ENCODE measurements at places on chromosomes 1 and 21.

GRCh38 chr1:78687914-78688313 lies 38.3 kb downstream of the IFI44 start:
- no peak for DNase-seq

- peak; percentile 90 for DNase-seq
Observed at GRCh38 chr1:9593492-9594465, 5.1 kb downstream of the TMEM201 start.

DNA sequence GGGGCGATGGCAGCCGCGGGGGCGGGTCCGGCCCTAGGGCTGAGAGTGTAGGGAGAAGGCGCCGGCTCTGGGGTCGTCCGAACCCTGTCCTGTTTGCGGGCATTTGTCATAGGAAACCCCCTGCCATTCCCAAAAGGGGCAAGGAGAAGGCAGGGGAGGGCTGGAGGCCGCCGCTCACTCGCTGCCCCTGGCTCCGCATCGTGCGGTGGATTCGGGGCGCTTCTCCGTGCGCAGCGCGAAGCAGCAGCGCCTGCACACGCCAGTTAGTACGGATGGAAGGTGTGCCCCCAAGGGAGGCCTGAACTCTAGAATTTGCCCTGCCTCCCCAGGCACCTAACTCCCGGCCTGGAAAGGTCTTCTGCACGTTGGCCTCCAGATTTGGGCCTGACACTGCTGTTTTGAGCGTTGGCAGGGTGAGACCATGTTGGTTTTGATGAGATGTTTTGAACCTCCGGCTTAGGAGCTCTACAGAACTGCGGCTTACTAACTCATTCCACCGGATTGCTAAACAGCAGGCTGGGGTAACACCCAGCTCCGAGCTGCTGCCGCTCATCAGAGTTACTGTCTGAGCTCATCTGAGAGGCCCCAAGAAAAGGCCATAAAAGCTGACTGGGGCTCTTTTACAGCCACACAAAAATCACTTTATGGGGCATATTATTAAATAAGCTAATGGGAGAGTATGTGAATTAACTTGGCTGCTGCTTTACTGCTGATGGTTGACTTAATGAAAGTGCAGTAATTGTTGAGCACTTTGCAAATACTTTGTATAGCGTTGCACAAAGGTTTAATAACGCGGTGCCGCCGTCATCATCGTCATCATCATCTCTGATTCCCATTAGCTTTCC lies 987 bp downstream of the GPR137B start:
- DNase-seq: peak; percentile 2

- DNase-seq: no peak
Observed at GRCh38 chr1:35215346-35215745, 22.4 kb upstream of the SFPQ start.

- no peak for DNase-seq
Observed at GRCh38 chr1:48084826-48085225, 87.6 kb upstream of the TRABD2B start.

DNA sequence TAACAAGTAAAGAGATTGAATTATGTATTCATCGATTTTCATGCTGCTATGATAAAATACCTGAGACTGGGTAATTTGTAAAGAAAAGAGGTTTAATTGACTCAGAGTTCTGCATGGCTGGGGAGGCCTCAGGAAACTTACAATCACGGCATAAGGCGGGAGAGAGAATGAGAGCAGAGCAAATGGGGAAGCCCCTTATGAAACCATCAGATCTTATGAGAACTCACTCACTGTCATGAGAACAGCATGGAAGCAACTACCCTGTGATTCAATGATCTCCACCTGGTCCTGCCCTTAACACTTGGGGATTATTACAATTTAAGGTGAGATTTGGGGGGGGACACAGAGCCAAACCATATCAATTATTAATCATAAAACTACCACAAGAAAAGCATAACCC lies 3.3 kb upstream of the GBP3 start:
- DNase-seq: no peak

- no peak for DNase-seq
Observed at GRCh38 chr1:26897351-26897750, 2.9 kb downstream of the GPATCH3 start.

- no peak for DNase-seq
Observed at GRCh38 chr1:218785928-218786327, 387.8 kb upstream of the LYPLAL1 start.

DNA sequence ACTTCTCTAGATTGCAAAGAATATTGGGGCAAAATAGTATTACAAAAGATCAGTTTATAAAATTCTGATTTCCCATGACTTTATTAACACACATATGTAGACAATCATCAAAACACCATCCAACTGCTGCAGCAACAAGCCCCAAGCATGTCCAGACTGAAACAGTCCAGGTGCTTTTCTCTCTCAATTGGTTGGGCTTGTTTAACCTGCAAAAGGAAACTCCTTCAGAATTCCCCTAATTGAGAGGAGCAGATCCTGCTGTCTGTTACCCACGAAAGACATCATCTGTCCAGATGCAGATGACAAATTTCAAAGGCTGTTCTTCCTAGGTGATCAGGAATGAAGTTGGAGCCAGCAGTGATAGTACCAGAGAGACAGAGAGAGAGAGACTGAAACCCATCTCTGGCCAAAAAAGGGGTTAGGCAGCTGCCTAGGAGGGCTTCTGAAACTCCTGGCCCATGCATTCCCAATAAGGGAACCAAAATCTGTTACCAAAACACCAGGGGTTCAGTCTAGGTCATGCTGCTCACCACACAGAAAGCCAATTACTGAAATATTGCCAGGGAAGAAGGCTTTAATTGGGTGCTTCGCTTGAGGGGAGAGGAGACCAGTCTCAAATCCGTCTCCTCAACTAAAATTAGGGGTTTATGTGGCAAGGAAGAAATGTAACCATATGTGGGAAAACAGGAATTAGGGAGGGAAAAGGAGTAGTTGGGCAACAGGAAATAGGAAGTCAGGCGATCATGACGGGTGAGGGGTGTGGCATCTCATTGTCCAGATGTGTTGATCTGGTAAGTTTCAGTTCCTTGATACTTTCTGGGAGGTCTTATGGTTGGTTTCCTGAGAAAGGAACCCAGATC lies 34.7 kb upstream of the RGL1 start:
- DNase-seq: no peak

DNA sequence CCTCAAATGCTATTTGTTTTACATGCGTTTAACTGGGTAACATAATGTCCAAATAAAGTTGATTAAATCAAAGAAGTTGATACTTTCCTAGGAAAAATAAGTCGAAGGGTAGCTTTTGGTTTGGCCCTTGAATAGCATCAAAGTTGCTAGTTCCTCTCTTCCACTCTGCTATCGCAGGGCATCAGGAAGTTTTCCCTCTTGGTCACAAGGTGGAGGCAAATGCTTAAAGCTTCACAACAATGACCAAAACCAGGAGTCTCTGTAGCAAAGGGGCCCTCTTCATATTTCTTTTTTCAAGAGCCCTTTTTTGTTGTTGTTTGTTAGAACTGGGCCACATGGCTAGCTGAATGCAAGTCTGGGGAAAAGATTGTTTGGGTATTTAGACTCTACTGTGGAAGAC lies 668.4 kb downstream of the KCNT2 start:
- no peak for DNase-seq

DNA sequence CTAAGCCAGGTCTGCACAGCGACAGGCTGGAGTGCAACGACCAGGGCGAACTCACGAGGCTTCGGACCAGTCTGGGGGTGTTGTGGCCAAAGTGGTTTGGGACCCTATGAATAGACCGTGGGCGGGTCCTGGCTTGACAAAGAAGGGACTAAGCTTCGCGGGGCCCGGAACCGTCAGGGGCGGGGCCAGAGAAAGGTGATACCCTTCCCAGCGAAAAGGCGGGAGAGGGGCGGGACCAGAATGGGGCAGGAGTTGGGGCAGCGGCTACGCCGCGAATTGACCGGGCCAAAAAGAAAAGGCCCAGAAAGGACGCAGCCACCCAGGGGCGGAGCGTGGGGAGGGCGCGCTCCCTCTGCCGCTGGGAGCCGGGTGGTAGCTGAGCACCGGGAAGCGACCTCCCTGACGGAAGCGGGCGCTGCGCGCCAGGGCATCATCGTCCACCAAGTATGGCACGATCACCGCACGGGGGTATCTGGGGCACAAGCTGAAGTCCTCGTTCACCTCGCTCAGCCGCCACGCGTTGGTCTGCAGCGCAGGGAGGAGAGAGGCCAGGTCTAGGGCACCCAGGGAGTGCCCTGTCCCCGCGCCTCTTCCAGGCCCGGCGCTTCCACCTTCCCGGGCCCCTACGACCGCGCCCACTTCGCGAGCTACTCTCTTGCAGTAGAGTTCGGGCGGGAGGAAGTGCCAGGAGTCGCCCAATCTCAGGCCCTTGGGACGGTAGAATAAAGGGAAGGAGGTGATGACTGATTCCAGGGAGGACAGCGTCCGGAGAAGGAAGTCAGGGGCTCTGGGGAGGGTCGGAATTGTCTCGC lies 6.7 kb upstream of the FAM167B start:
- DNase-seq: peak; percentile 92

DNA sequence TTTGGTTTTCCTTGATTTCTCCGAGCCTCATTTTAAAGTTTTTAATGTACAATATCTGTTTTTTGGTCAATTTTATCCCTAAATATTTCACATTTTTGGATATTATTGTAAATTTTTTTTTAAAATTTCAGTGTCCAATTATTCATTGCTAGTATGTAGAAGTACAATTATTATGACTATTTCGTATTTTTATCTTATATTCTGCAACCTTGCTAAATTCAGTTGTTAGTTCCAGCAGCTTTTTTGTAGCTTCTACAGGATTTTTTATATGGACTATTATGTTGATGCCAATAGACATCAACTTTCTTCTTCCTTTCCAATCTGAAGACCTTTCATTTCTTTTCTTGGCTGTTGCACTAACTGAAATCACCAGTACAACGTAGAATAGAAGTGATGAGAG lies 4.1 kb upstream of the PLA2G2F start:
- DNase-seq: no peak

DNA sequence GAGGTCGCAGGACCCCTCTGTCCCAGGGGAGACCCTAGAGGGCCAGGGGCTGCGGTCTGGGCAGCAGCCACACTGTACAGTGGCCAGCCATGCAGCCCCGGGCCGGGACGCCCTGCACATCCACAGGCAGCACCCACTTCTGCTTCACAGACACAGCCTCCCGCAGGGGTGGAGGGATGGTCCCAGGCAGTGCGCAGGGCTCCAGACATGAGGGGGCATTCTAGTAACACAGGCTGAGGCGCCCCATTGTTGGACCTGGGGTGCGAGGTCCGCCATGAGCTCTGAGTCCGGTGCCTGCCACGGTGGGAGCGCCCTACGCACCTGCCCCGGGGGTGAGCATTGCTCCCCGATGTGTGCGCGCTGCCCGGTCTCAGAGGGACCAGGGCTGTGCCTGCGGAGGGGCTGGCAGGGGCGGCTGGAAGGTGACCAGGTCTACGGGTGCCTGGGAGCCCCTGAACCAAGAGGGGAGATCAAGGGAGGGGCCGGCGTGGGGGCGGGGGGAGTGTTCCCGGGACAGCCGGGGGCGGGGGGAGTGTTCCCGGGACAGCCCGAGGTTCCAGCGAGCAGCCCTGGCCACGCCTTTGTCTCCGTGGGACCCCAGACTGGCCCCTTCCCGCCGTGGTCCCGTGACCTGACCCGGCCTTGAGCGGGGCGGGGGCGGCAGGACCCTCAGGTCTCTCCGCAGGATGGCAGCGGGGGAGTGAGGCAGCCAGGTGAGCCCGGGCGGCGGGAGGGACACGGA lies 4.5 kb downstream of the MMEL1 start:
- no peak for DNase-seq

- DNase-seq: no peak
Observed at GRCh38 chr1:214464445-214465287, 86.7 kb downstream of the PTPN14 start.

DNA sequence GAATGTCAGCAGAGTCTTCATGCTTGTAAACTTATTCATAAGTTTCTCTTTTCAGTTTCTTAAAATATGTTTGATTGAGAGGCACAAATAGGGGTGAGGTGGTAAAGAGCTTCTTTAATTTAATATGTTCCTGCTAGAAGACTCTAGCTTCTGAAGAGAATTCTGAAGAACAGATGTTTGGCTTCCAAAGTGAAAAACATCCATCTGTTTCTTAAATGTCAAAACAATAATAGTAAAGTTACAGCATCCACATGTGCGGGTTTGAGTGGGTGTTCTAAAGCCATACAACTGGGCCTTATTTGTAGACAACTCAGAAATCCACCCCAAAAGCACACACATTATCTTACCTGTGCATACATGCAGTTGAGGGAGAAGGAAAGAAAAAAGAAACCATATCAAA lies 144.0 kb upstream of the ADGRL4 start:
- DNase-seq: no peak

DNA sequence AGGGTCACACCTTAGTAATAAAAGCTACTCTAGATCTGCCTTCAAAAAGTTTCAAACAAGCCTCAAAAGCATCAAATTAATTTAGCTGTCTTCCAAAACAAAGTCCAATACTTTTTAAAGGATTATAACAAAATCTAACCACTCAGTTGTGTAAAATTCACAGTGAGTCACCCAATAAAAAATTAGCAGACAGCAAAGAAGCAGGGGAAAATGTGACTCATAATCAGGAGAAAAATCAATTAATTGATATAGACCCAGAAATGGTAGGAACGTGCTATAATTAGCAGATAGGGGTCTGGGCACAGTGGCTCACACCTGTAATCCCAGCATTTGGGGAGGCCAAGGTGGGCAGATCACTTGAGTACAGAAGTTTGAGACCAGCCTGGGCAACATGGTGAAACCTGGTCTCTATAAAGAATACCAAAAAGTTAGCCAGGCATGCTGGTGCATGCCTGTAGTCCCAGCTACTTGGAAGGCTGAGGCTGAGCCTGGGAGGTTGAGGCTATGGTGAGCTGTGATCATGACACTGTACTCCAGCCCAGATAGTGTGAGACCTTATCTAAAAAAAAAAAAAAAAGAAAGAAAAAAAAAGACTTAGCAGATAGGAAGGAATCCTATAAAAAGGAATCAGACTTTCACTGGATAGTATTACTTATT lies 8.1 kb upstream of the MYOG start:
- DNase-seq: no peak

- peak; percentile 76 for DNase-seq
Observed at GRCh38 chr1:183655562-183656075, 2.5 kb upstream of the APOBEC4 start.

DNA sequence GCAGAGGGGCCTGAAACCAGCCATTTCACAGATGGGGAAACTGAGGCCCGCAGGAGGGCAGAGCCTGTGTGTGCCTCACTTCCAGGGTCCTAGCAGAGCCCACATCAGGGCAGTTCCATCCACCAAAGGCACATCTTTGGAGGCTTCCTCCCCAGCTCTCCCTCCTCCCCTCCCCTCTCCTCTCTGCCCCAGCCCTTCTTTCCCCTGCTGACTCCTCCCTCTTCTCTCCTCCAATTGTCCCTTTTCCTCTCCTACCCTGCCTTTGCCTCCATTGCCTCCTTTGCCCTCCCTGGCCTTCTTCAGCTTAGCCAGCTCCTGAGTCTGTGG lies 56.6 kb downstream of the TMEM53 start:
- DNase-seq: no peak

DNA sequence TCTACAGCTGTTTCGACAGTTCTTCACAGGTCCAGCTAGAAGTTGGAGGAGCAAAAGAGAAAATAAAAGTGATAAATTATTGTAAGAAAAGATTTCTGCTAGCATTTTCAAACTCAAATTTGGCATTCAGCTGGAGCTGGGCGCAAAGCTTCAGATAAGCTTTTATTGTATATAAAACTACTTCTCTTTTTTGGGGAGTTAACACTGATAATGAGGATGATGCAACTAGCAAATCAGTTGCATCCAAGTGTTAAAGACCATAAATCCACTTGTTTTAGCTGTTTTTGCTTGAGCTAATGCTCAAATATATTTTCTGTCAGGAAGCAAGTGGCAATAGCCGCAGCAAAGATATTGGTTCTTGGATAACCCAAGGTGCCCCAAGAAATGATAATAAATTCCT lies 127.1 kb upstream of the PKN2 start:
- no peak for DNase-seq

Data from NCI-H1105 treated with DMSO at 0.1 percent for 48 hours (cell line).